Ammon's horn (tissue), 1 donor: ENCODE measurements at places on chromosomes 16 and 17.

DNA sequence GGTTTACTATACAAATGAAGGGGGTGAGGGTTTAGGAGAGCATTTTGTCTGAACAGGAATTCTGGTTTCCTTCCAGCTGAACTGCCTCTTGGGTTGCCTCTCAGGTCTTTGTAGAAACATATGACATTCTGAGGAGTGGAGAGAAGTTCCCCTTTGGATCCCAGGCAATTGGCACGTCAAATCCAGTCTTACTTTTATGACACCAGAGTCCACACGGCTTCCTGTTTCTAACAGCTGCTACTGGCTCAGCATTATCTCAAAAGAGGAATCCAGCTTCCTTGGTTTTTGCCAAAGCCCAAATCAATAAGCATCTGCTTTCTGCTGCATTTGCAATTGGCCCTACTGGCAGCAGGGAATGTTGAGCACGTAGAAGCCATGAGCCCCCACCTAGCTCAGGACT, 97.6 kb upstream of the FAM20A start:
- peak; percentile 22 for DNase-seq

DNA sequence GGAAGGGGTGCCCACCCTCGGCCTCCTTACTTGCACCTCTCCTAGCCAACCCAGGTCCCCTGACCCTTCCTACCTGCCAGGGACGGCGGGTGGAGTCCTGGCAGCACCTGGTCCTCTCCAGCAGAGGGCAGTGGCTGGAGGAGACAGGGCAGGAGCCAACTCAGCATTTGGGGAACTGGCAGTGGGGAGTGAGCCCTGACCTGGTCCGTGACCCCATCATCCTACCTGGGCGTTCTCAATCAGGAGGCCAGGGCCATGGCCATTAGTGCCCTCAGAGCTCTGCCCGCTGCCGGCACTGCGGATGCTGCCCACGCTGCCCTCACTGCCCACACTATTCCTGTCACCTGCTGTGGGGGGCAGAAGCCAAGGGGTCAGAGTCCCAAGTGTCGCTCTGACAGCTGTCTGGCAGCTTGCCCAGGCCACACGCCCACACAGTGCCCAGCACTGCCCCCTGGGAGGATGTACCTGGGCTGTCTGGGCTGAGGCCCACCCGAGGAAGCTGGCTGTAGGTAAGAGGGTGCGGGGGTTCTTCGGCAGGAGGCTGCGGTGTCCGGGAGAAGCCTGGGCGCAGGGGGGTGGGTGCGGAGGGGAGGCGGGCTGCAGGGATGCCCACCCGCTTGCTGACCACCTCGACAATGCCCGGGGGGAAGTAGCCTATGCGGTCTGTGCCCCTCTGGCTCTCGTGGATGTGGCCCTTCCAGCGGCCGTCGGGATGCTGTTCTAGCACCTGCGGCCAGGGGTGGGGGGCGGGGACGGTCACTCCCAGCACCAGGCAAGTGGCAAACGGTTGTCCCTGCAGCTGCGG, 10.8 kb downstream of the CASKIN2 start:
- DNase-seq = no peak

DNA sequence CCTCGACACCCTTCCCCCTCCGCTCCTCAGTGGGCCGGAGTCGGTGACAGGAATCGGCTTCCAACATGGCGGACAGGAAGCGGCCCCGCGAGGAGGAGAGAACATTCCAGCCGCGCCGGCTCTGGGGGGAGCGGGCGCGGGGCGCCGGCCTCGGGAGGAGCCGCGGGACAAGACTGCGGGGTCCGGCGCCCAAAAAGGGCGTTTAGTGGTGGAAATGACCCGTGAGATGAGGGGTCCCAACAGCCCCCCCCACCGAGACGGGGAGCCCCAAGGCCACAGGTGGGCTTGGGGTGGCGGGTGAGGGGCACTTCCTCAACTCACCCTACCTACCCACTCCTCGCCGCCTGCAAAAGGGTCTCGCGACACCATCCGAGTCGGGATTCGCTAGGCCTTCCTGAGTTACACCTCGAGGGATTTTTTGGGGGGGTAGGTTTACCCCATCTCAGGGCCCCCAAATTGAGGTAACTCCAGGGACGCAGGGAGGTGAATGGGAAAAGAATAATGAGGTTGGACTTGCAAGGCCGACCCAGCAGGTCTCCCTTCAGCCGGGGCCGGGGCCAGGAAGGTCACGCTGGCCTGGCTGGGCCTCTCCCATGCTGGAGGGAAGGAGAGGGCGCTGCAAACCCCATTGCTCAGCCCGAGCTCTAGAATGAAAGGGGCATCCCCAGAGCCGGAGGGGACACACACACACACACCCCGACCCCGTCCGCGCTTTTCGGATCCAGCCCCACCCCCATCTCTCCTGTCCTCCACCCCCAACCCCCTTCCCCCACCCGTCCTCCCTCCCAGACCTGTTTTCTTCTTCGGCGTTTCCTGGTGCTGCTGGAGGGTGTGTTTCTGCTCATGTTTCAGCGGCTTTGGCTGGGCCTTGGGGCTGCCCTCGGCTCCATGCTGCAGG, 707 bp downstream of the NUFIP2 start:
- peak; percentile 58 for DNase-seq

DNA sequence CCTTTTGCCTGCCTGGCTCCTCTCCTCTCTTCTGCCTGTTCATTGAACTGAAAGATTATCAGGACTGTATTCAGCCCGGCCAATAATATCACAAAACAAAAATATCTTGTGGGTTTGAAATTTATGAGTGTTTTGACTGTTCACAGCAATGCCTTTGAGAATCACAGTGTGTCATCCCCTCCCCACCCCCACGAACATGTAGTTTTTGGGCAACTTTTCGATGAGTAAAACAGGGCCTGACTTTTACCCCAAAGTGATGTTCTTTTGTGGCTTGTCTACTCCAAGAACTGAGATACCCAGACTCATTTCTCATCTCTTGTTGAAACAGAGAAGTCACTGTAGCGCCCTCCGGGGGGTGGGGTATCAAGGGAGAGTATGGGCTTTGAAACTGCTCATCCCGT, 675.7 kb downstream of the WWOX start:
- DNase-seq = no peak

DNA sequence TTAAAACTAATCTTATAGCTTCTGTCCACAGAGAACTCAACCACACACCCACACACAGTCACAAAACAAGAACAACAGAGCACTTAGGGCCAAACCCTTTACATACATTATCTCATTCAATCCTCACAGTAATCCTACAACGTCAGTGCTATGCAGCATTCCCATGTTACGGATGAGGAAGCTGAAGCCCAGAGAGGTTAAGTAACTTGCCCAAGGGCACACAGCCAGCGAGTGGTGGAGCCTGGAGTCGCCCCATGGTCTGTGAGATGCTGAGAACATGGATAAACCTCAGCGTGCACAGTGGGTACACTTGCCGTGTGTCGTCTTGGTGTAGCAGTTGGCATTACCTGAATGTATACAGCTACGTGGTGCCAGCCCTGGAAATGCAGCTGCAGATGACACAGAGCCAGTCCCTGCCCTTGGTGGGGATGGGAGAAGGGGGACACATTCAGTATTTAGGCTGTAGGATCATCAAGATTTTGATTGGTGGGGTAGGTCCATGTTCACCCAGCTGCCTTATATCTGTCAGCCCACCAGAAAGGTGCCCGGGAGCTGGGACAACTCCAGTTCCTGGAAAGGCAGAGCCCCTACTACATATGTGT, 177.0 kb downstream of the IRF8 start:
- DNase-seq = no peak

- no peak for DNase-seq
Observed at GRCh38 chr17:80599546-80600305, 55.1 kb downstream of the RPTOR start.
